ENCODE measurements at places on chromosomes 13 and 19. TPM values are rescaled to one million over a fixed set of nuclear protein-coding genes. Genes with fewer than 3 reads are reported as not detected.

DNA sequence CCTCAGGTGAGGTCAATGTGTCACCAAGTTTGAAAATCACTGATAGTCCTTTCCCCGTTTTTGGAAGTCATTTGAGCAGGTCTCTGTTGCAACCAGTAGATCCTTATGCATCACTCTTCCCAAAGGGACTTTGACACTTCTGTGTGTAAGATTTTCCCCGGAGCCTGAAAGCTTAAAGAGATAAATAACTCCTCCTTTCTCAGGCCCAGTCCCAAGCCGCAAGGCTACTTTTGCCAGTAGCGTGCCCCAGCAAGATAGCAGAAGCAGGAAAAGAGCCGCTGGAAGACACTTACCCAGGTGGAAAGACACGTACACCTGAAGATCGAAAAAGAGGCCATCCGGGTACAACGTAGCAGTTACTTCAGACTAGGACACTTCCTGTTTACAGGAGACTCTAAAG, 106.9 kb downstream of the CYSLTR2 start:
- DNase-seq, result no peak
- H3K36me3 ChIP-seq, result no peaks in the 10 kb centered on the region
- no peaks in the 10 kb centered on the region for H3K4me1 ChIP-seq
- H3K27ac ChIP-seq, result no peak overlapping the region
- no peaks in the 10 kb centered on the region for H3K27me3 ChIP-seq

DNA sequence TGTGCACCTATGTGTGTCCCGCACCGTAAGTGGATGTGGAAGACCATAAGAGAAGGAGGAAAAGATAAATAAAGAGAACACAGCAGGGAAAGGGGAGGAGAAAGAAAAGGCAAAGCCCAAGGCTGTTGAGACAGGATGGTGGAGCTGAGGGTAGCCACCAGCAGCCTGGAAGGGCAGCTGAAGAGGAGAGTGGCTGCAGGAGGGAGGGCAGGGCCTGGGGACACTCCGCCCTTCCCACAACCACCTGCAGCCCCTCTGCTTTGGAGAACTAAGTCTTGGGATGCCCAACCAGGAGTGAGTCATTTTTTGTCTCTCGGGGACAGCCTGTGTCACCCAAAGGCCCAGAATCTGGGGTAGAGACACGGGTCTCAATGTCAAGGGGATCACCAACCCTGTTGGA, 26.4 kb upstream of the CCNE1 start:
- no peak overlapping the region for H3K4me3 ChIP-seq
- no peak overlapping the region for H3K27ac ChIP-seq
- no peak for DNase-seq

DNA sequence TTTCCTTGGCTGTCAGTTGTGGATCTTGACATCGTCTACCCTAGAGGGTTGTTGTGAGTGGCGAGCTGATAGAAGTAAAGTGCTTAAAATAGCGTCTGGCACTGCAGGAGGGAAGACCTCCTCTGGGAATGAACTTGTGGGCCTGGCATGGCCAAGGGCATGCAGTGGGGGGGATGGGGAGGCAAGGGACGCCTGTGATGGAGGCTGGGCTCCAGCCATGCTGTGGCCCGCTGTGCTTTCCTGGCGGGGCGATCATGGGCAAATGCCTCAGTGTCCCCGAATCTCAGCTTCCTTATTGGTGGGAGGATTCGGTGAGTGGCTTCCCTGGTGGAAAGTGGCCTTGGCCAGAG, 10.7 kb downstream of the CARM1 start:
- no peak overlapping the region for H3K4me3 ChIP-seq
- H3K4me1 ChIP-seq, result peaks cover 15% of the 10 kb centered on the region
- H3K27me3 ChIP-seq, result no peaks in the 10 kb centered on the region
- no peak for DNase-seq
- H3K27ac ChIP-seq, result no peak overlapping the region

The ZNF555 gene
- total RNA-seq, result 6.0 TPM

The COQ8B gene
- total RNA-seq, result 67.4 TPM

DNA sequence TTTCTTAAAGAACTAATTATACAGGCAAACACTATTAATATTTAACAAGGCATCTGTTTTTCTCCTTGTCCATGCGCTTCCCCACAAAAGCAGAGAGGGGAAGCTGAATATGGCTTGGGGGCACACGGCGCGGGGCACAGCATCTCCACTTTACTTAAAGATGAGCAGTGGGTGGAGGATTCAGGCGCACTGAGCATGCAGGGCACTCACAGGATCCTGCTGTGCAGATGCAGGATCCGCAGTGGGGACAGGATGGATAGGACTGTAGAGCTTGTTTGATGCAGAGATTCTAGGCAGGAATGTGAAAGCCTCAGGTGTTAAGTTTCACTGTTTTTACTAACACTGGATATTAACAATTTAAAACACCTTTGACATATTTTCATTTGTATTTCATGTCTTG, 43.3 kb downstream of the ATP11A start:
- DNase-seq, result no peak
- H3K27me3 ChIP-seq, result no peaks in the 10 kb centered on the region
- H3K4me3 ChIP-seq, result no peak overlapping the region
- H3K27ac ChIP-seq, result no peak overlapping the region
- H3K36me3 ChIP-seq, result no peaks in the 10 kb centered on the region

The BRME1 gene
- 0.21 TPM for total RNA-seq

GRCh38 chr19:45249261-45250033, 1.6 kb upstream of the MARK4 start:
- peaks cover 11% of the 10 kb centered on the region for H3K4me1 ChIP-seq
- H3K27ac ChIP-seq, result no peak overlapping the region
- no peaks in the 10 kb centered on the region for H3K27me3 ChIP-seq
- no peak overlapping the region for H3K4me3 ChIP-seq

- H3K4me3 ChIP-seq, result no peak overlapping the region
- no peaks in the 10 kb centered on the region for H3K27me3 ChIP-seq
- DNase-seq, result no peak
- H3K4me1 ChIP-seq, result peaks cover 8% of the 10 kb centered on the region
- H3K27ac ChIP-seq, result no peak overlapping the region
These were observed 3.8 kb downstream of the SCN1B start for GRCh38 chr19:35034005-35034502.

DNA sequence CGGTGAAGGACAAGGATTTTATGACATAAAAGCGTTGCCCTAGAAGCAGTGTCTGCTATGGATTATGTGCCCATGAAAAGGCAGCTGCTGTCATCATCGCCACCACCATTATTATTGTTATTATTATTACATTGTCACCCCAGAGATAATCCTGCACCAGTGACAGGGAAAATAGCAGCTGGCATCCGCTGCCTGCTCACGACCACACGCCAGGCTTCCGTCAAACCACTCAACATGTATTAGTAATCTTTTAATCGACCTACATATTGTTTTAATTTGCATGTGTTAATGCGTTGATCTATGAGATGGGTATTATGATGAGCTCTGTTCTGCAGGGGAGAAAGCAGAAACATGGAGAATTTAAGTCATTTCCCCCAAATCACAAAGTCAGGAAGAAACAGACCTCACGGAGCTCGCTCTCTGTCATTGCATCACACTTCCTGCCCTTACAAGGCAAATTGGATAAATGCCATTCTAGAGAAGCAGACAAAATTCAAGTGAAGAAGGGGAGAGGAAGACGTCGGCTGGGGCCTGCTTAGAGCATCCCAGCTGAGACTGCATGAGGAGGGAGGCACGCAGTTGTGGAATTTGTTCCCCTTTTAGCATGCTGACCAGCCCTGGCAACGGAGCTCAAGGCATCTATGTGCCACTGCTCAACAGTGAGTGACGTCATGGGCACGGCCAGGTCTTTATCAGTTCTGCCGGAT, at the start of gene FFAR3:
Gene FFAR3 (plus strand): TSS at position 594 of the 707 bp plus-strand sequence. CDS start 431 bp downstream, outside the sequence.
- H3K4me3 ChIP-seq, result no peak within 1 kb of the TSS
- peak; percentile 75 for DNase-seq
- no peaks in the 10 kb centered on the region for H3K4me1 ChIP-seq
- H3K27me3 ChIP-seq, result no peaks in the 10 kb centered on the region
- no peak within 1 kb of the TSS for H3K27ac ChIP-seq

GRCh38 chr13:63198071-63198470, 1782.4 kb upstream of the PCDH20 start:
- DNase-seq, result no peak
- no peaks in the 10 kb centered on the region for H3K27me3 ChIP-seq
- no peak overlapping the region for H3K27ac ChIP-seq
- H3K4me1 ChIP-seq, result no peaks in the 10 kb centered on the region
- no peak overlapping the region for H3K4me3 ChIP-seq
- no peaks in the 10 kb centered on the region for H3K36me3 ChIP-seq

GRCh38 chr13:97058391-97058790, 64.1 kb upstream of the OXGR1 start:
- H3K27ac ChIP-seq, result no peak overlapping the region
- H3K4me3 ChIP-seq, result no peak overlapping the region
- DNase-seq, result no peak
- no peaks in the 10 kb centered on the region for H3K4me1 ChIP-seq
- H3K36me3 ChIP-seq, result no peaks in the 10 kb centered on the region

GRCh38 chr19:45075301-45076028, 813 bp downstream of the ZNF296 start:
- H3K4me1 ChIP-seq, result peaks cover 20% of the 10 kb centered on the region
- no peaks in the 10 kb centered on the region for H3K27me3 ChIP-seq
- H3K27ac ChIP-seq, result peak overlapping the region; percentile 32
- no peaks in the 10 kb centered on the region for H3K36me3 ChIP-seq
- H3K4me3 ChIP-seq, result no peak overlapping the region

DNA sequence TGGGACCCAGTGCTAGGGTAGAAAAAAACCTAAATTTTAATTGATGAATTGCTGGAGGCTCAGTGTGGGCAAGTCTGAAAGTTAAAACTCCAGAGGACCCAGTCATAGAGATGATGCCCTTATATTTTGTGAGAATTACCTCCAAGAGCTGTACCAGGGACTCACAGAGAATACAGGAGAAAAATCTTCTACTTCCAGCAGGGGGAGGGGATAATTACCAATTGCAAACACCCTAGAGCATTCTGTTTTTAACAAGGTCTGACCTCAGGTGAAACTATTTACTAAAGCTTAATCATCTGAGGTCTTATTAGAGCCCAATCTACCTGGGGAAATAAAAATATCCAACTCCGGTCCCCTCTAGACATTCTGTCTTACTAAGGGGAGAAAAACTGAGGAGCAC, 994.7 kb upstream of the MIR17HG start:
- no peak for DNase-seq
- no peak overlapping the region for H3K4me3 ChIP-seq
- H3K36me3 ChIP-seq, result no peaks in the 10 kb centered on the region
- no peaks in the 10 kb centered on the region for H3K27me3 ChIP-seq
- no peak overlapping the region for H3K27ac ChIP-seq

- no peaks in the 10 kb centered on the region for H3K4me1 ChIP-seq
- no peaks in the 10 kb centered on the region for H3K27me3 ChIP-seq
- H3K36me3 ChIP-seq, result no peaks in the 10 kb centered on the region
- H3K4me3 ChIP-seq, result no peak overlapping the region
- H3K27ac ChIP-seq, result no peak overlapping the region
These were observed 767.6 kb upstream of the SLITRK1 start for GRCh38 chr13:84649853-84650252.

DNA sequence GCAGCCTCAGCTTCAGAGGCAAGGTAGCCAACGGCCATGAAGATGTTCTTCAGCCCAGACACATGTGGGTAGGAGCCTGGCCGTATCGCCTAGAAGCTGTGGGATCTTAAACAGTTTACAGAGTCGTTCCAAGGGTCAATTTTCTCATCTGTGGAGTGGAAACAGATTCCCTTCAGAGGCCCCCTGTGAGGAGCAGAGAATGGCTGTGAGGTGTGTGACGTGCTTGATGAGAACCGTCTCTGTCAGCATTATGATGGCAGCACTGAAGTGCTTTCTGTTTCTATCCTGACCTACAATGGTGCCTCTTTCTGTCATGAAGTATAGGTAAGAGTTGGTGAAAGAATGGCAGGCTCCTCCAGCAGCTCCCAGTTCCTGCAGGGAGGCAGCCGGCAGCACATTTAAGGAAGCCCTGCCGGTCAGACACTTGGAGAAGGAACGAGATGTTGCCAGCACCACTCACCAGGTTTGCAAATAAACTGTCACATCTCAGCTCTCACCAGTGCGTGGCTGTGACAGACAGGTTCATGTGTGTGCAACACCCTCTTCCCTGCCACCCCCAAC, 277.3 kb downstream of the FOXO1 start:
- H3K27me3 ChIP-seq, result no peaks in the 10 kb centered on the region
- no peaks in the 10 kb centered on the region for H3K4me1 ChIP-seq
- no peak overlapping the region for H3K4me3 ChIP-seq
- no peak for DNase-seq
- H3K36me3 ChIP-seq, result no peaks in the 10 kb centered on the region

- no peak overlapping the region for H3K27ac ChIP-seq
- no peak for DNase-seq
- no peak overlapping the region for H3K4me3 ChIP-seq
- no peaks in the 10 kb centered on the region for H3K4me1 ChIP-seq
- no peaks in the 10 kb centered on the region for H3K27me3 ChIP-seq
- no peaks in the 10 kb centered on the region for H3K36me3 ChIP-seq
These were observed 138.9 kb downstream of the SHISA2 start for GRCh38 chr13:25912961-25913360.

The N4BP2L1 gene
- total RNA-seq, result 8.3 TPM

The HMGB1 gene
- total RNA-seq, result 315 TPM

- no peaks in the 10 kb centered on the region for H3K36me3 ChIP-seq
- no peak for DNase-seq
- no peak overlapping the region for H3K27ac ChIP-seq
- peaks cover 21% of the 10 kb centered on the region for H3K4me1 ChIP-seq
- no peak overlapping the region for H3K4me3 ChIP-seq
- peaks cover 94% of the 10 kb centered on the region for H3K27me3 ChIP-seq
These were observed 4.2 kb downstream of the POU4F1 start for GRCh38 chr13:78598966-78599644.

DNA sequence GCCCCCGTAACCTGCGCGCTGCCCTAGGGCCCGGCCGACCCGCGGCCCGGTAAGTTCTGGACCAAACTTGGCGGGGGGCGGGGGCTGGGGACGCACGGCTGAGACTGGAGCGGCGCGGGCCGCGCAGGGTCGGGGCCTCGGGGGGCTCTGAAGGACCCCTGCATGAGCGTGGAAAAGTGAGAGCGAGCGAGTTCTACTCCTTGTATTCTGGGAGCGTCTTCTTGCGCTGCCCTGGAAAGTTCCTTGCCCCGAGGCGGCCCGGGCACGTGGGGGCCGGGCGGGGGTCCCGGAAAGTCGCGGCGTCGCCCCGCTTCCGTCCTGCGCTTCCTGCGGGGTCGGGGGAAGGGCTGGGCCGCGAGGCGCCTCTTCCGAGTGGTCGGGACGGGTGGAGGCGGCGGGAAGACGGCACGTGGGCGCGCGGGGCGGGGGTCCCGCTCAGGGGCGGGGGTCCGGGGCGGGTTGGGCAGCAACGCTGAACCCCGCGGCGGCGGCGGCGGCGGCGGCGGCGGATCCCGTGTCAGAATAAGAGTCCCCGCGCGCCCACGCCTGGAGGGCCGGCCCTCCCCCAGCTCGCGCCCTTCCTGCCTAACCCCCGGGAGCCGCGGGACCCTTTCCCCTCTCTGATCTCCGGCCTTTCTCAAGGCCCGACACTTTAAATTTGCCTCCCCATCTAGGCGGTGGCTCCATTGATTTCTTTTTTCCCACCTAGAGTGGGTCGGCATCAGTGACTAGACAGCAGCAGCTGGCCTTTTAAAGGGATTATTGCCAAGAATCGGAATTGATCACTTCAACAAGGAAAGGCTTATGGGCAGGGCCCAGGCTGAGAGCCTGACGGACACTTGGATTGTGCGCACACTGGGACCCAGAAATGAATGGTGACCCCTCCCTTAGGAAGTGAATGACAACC, 749 bp downstream of the GATAD2A start:
- DNase-seq, result peak; percentile 48
- no peaks in the 10 kb centered on the region for H3K27me3 ChIP-seq
- H3K36me3 ChIP-seq, result no peaks in the 10 kb centered on the region
- peak overlapping the region; percentile 88 for H3K27ac ChIP-seq
- peak overlapping the region; percentile 91 for H3K4me3 ChIP-seq

All from adrenal gland (tissue), 19 donors.